Central memory CD4-positive, alpha-beta T cell (primary cell): ENCODE measurements at places on chromosomes 12 and 14.

GRCh38 chr14:68424443-68425172, 368.3 kb downstream of the ZFP36L1 start:
- no peak for DNase-seq

GRCh38 chr12:114371733-114372132, 34.2 kb downstream of the TBX5 start:
- DNase-seq: no peak

DNA sequence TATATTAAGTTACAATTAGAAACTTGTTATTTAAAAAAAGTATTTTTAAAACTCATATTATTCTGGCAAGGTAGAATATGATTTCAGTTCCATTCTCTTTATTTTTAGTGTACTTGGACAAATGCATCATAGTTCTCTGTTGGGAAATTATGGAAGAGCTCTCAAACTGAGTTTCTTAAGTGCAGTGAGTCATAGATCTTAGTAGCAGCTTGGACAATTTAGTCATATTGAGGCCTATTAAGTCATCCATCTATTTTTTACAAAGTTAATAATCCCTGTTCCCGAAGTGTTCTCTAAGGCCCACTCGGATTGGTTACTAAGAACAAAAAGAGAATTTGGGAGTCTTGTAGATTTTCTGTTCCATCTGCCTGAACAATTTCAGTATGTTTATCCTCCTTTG, 113.9 kb downstream of the ANO4 start:
- DNase-seq: no peak

GRCh38 chr12:33156042-33156441, 259.5 kb upstream of the PKP2 start:
- DNase-seq: no peak

DNA sequence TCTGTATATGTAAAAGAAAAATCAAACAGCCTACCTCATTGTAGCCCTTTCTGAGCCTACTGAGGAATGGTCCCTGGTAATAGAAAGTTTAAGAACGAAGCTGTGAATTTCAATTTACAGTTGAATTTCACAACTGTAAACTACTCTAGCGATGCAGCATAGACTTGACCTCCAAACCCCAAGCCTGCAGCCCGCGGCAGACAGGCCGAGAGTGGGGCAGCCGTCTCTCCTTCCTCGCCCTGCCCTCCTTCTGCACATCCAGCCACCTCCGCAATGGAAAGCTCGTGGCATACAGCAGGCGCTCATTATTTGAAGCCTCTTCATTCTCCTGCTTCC, 15.3 kb downstream of the RNASE2 start:
- DNase-seq: no peak
